ENCODE measurements at places on chromosomes 16 and 17. TPM values are rescaled to one million over a fixed set of nuclear protein-coding genes. Genes with fewer than 3 reads are reported as not detected.

- DNase-seq, result no peak
These were observed 6.6 kb downstream of the GSDMA start for GRCh38 chr17:39969375-39969774.

- DNase-seq, result no peak
These were observed 18.1 kb downstream of the ANKFN1 start for GRCh38 chr17:56171186-56171959.

DNA sequence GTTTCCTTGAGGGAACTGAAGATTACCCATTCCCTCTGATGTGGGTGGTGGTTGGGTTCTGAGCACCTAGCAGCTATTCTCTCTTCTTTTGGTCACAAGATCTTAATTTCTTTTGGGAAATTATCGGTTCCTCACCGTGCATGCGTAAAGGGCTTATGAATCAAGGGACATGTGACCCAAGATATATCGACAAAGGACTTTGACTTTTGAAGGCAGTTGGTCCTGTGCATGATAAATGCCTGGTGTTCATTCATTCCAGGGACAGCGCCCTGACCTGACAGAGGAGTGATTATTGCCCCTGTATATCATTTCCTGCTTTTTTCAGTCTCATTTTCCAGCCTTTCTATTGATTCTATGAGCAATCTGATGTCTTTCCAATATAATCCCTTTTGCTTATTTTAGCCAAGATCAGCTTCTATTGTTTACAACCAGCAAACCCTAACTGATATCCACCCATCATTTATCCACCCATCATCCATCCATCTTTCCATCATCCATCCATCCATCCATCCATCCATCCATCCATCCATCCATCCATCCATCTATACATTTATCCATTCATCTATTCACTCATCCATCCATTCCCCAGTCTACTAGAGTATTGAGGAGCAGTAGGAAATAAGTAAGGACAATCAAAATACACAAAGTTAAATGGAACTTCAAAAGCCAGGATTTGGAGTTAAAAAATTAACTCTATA, 25.1 kb downstream of the ASIC2 start:
- no peak for DNase-seq

DNA sequence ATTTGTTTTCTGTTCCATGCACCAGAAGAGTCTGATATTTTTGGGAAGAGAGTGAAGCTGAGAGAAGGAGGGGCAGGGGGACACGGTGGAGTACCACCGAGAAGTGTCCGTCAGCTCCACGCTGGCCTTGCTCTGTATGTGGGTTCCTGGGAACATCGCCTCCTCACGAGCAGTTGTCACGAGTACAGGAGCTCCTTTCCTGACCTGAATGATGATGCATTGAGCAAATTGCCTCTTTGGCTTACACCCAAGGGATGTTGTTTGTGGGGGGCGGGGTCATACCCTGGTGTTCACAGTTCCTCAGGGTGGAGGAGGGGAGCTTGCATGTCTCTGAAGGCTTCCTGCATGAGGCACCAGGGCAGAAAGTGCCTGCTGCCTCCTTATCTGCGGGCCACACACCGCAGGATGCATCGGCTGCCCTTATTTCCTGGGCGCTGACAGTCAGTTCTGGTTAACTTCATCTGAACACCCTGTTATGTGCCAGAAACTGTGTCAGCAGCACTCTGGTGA, 36.2 kb downstream of the RGS9 start:
- DNase-seq, result peak; percentile 22

- DNase-seq, result no peak
These were observed 81.2 kb downstream of the CYB561 start for GRCh38 chr17:63364944-63365343.

- no peak for DNase-seq
These were observed 31.3 kb upstream of the KRT17 start for GRCh38 chr17:41655611-41656111.

DNA sequence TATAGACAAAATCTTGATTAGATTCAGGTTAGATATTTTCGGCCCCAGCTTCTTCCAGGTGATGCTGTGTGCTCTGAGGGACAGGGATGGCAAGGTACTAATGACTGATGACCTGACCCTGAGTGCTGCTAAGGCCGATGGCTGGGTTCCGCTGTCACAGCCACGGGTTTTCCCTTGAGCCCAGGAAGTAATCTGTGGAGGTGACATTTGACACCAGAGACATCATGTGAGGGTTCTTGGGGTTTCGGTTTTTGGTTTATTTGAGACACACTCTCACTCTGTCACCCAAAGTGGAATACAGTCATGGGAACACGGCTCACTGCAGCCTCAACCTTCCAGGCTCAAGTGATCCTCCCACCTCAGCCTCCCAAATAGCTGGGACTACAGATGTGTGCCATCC, 9.8 kb downstream of the OTOP3 start:
- no peak for DNase-seq

DNA sequence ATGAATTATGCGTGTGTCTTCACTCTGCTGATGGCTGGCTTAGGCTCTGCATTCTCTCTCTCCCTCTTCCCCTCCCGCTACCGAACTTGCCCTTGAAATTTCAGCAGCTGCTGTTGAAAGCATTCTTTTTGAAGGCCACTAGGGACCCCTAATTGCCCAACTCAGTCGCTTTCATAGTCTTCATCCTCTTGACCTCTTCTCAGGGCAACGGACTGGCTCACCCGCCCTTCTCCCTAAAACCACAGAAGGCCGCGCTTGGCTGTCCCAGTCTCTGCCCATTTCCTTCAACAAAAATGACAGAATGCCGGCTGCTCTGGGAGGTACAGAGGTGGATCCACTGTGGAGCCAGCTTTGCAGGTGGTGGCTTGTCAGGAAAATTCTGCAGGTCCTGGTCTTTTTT, 21.0 kb upstream of the FMNL1 start:
- DNase-seq, result no peak

Gene NEK8
- polyA plus RNA-seq, result 1.1 TPM

Gene ACSM2B
- polyA plus RNA-seq, result not detected

Gene GTF3C1
- 133 TPM for polyA plus RNA-seq

DNA sequence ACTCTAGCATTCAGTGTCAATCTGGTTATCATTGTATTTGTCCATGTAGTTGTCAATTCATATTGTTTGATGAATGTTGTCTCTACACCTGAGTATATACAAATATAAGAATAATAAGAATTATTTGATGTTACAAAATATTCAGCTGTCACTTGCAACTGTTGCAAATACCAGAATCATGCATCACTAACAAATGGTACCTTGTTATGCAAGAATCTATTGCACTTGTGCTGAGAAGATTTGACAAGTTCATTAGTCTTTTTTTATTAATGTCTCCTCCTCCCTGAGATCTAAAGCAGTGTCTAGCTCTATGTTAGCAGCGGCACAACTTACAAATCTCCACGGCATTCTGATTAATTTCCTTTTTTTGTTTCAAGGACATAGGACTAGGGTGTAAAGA, 22.2 kb upstream of the AKAP1 start:
- no peak for DNase-seq

GRCh38 chr17:65202844-65203571, 65.8 kb downstream of the RGS9 start:
- DNase-seq, result no peak

GRCh38 chr17:36198831-36199465, 2.4 kb upstream of the CCL3L1 start:
- DNase-seq, result no peak

- DNase-seq, result no peak
These were observed 54.6 kb upstream of the ENDOV start for GRCh38 chr17:80360396-80360795.
